ENCODE measurements at places on chromosomes 3 and 15.

GRCh38 chr3:71662056-71662455 is 63.1 kb downstream of the EIF4E3 start:
- DNase-seq: no peak

DNA sequence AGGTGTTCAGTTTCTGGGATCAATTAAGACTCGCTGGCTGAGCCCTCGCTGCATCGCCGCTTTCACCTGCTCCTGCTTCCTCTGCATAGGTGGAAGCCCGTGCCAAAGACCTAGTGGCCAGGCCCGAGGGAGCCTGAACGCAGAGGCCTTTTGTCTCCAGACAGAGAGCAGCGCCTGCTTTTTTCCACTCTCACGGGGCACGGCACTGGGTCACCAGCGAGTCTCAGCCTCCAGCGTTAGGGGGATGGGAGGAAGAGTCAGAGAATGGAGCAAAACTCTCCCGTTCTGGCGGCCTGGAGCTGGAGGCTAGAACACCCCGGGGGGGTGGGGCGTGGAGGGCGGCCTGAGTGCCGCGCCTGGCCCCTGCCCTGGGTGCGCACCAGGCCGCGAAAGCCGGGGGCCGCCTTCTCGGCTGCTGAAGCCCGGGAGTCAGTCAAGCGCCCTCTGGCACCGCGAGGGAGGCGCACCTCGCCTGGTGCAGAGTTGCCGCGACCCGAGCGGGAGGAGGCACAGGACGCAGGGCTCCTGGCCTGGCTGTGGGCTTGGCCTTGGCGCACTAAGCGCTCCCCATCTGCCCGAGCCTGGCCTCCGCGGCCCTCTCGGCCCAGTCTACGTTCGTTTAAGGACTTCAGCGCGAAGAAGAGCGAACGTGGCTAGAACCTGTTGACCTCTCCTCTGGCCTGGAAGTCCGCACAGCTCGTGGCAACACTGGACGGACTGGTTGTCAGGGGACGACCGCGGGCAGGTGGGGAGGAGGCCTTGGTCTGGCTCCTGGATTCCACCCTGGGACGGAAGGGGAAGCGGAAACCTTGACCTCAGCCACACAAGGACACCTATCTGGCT is 21.5 kb downstream of the NR2F2 start:
- no peak for DNase-seq

DNA sequence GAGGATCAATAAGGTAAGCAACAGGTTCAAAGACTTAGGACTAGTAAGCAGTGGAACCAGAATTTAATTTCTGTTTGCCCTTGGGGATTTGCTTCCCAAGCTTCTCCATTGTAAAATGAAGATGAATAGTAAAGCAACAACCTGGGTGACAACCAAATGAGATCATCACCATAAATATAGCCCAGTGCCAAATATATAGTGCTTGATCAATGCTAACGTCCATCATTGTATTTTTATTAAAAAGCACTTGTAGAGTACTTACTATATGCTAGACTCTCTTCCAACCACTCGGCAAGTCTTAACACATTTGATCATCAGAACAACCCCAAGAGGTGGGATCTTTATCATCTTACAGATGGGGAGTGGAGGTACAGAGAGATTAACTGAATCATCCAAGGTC is 51.5 kb upstream of the NMNAT3 start:
- no peak for DNase-seq

DNA sequence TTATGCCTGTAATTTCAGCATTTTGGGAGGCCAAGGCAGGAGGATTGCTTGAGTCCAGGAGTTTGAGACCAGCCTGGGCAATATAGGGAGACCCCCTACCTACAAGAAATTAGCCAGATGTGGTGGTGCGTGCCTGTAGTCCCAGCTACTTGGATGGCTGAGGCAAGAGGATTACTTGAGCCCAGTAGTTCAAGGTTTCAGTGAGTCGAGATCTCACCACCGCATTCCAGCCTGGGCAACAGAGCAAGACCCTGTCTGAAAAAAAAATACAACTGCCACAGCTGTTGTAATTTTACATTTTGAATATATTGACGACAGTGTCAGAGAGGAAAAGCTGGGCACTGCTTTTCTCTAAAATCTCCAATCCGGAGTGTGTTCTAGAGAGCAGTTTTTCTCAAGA is 21.2 kb downstream of the TATDN2 start:
- DNase-seq: no peak

DNA sequence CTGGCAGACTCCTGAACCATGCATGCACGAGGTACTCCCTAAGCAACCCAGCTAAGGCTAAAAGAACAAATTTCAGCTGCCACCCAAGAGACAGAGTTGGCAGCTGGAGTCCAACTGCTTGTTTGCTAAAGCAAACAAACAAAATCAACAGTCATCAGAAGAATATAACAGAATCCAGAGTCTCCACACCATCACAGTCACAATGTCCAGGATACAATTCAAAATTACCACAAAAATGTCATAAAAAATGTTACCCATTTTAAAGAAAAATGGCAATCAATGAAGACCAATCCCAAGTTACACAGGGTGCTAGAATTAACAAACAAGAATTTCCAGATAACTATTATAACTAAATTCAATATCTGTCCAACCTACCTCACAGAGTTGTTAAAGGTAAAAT is 42.9 kb downstream of the RFTN1 start:
- DNase-seq: no peak

All from activated CD4-positive, alpha-beta T cell treated with anti-CD3 and anti-CD28 coated beads for 4 hours (primary cell).